ENCODE measurements at places on chromosomes 6 and 20.

- no peak for DNase-seq
Measured at GRCh38 chr6:15266423-15266996, 20.6 kb downstream of the JARID2 start.

DNA sequence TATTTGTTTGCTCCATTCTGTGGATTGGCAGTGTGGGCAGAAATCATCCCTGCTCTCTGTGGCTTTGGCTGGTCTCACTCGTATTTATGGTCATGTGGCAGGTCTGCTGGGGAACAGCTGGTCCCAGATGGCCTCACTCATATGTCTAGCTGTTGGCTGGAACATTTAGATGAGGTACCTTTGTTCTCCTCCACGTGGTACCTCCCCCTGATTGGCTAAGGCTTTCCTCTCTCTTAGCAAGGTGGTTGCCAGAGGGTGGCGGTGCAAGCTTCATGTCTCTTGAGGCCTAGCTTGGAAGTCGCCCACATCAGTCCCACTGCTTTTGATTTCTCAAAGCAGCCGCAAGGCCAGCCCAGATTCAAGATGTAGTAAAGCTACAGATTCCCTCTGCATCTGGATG lies 348.5 kb upstream of the BTBD3 start:
- DNase-seq: no peak

- DNase-seq: peak; percentile 46
Measured at GRCh38 chr6:112237595-112237994, 16.8 kb downstream of the LAMA4 start.

DNA sequence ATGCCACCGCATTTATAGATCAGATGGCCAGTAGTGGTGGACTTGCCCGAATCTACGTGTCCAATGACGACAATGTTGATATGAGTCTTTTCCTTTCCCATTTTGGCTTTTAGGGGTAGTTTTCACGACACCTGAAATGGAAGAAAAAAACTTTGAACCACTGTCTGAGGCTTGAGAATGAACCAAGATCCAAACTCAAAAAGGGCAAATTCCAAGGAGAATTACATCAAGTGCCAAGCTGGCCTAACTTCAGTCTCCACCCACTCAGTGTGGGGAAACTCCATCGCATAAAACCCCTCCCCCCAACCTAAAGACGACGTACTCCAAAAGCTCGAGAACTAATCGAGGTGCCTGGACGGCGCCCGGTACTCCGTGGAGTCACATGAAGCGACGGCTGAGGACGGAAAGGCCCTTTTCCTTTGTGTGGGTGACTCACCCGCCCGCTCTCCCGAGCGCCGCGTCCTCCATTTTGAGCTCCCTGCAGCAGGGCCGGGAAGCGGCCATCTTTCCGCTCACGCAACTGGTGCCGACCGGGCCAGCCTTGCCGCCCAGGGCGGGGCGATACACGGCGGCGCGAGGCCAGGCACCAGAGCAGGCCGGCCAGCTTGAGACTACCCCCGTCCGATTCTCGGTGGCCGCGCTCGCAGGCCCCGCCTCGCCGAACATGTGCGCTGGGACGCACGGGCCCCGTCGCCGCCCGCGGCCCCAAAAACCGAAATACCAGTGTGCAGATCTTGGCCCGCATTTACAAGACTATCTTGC lies 725 bp downstream of the EEF1A1 start:
- peak; percentile 44 for DNase-seq

DNA sequence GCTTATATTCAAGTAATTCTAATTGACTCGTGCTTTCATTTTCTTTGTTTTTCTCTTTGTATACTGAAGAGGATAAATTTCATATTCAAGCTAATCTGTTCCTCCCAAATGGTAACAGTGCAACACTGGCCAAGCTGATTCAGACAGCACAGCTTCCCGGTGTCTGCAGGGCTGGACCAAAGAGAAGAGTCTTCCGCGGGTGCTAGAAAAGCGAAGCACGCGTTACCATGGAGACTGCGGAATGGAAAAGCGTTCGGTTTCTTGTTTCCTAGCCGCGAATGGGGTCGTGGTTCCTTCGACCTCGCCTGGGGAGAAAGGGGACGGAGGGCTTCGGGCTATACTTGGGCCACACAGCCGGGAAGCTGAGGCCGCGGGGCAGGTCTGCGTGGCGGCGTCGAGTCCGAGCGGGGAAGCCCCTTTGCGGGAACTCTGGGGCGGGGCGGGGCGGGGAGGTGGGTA lies 6.2 kb upstream of the ZNF311 start:
- no peak for DNase-seq

All from tibial nerve (tissue), 4 donors.